ENCODE measurements at places on chromosomes 13 and 19.

- DNase-seq, result no peak
Observed at GRCh38 chr19:2609389-2610116, 92.9 kb downstream of the GNG7 start.

DNA sequence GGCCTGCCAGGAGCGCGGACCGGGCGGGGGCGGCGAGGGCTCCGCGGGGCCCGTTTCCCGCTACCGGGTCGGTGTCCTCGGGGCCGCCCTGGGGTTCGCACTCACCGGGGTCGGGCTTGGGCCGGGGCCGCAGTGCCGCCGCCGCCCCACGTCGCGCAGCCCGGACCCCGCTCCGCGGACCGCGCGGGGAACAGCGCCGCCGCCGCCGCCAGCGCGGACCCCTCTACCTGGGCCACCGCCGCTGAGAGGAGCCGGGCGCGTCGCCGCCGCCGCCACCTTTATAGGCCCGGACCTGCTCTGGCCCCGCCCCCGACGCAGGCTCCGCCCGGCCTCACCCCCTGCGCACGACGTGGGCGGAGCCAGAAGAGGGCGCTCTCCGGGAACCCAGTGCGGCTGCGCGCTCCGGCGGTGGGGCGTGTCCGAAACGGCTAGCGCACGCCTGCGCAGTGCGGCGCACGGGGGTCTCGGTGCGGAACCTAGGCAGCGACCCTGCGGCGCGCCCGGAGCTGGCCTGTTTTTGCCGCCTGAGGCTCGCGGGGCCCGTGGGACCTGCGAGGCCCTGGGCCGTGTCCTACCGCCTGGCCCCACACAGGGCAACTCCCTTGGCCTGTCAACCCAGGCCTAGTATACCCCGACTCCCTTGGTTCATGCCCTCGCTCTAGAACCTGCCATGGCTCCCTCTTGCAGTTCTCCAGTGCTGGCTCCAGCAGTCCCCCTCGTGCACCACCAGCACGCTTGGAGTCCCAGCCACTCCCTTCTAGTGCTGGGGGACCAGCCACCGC lies at the start of gene MKNK2:
MKNK2 (minus strand) TSS at position 254 of the 782 bp plus-strand sequence. CDS start 393 bp downstream, outside the sequence.
- peak; percentile 98 for DNase-seq

DNA sequence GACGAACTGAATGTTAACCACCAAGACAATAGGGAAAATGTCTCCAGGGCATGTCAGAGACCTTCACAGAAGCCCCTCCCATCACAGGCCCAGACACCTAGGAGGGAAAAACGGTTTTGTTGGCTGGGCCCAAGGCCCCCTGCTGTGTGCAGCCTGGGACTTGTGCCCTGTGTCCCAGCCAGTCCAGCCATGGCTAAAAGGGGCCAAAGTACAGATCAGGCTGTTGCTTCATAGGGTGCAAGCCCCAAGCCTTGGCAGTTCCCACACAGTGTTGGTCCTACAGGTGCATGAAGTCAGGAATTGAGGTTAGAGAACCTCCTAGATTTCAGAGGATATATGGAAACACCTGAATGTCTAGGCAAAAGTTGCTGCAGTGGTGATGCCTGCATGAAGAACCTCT lies 428.7 kb downstream of the SUCLA2 start:
- no peak for DNase-seq

- DNase-seq, result no peak
Observed at GRCh38 chr19:13689085-13689484, 75.2 kb upstream of the MRI1 start.

- peak; percentile 67 for DNase-seq
Observed at GRCh38 chr13:48595431-48596429, 58.0 kb upstream of the CYSLTR2 start.

DNA sequence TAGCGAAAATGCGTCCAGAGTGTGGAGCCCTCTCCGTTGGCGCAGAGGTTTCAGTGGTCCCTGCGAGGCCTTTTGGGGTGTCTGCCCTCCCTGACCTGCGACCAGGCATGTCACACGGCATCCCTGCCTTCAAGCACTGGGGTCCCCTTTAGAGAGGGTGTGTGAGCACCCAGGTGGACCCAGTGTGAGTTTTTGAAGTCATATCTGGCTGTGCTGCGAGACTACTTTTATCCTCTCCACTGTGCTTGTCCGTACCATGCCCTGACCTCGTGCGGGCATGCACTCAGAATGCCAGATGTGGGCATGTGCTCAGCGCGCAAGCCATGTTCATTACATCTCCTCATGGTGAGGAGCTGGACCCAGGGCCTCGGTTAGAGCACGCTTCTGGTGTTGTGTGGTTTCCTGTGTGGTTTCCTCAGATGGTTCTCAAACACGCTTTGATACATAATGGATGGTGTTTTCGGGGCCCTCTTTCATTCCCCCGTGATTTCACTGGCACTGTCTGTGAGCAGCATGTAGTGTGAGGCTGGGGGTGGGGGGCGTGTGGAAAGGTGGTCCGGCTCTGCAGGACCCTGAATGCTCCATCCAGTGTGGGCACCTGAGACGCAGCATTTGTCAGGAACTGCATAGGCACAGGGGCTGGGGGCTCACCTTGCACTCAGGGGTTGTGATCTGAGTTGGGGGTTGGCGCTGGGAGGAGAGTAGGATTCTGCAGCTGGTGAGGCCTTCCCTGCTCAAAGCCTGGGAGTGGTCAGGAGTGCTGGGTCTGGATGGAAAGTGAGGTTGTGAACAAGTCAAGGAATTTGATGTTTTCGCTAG lies 2.3 kb downstream of the TFDP1 start:
- no peak for DNase-seq

- DNase-seq, result peak; percentile 88
Observed at GRCh38 chr19:10644260-10645007, 9.7 kb upstream of the ILF3 start.

DNA sequence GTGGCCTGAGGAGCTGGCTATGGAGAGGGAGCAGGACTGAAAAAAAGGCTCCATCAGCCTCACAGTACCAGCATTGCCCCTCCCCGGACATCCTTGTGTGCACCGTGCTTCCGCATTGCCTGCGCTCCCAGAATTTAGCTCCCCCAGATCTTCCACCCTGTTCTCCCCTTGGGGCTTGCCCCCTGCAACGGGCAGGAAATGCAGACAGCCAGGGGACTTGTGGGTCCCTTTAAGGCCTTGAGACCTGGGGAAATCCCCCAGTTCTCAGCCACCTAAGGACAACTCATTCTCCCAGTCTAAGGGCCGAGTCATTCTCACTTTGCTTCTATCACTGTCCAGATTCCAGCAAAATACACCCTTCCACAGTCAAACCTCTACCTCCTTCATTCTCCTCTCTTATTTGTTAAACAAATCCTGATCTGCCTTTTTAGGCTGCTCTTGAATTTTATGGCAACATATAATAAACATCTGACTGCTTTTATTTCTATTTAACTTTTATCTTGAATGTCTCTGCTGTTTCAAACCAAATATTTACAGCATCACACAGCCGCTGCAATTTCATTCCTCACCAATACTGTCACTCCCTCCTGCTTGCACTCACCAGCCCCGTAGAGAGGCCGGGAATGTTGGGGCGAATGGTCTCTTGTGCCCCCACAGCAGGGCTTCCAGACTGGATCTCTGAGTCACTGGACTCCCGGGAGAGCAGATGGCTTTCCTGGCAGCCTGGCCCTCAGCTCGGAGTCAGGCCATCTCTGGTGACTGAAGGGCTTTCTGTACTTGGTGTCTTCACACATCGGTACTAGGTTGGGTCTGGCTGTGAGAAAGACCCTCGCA lies 221.9 kb downstream of the TSHZ3 start:
- DNase-seq, result no peak

DNA sequence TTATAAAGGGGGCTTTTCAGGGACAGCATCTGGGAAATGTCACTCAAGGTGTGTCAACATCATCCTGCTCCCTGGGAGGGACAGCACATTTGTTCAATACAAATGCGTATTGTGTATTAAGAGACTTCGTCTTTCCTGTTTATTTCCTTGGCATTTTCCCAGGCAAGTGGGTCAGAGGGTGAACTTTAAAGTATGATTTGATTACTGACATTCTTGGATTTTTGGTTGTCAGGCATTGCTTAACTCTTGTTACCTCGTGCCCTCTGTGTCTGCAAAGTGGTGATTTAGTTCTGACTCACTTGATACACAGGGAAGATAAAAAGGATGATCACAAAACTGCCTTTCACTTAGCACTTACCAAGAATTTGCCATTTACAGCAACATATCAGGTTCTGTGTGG lies 292.7 kb downstream of the SUCLA2 start:
- no peak for DNase-seq

DNA sequence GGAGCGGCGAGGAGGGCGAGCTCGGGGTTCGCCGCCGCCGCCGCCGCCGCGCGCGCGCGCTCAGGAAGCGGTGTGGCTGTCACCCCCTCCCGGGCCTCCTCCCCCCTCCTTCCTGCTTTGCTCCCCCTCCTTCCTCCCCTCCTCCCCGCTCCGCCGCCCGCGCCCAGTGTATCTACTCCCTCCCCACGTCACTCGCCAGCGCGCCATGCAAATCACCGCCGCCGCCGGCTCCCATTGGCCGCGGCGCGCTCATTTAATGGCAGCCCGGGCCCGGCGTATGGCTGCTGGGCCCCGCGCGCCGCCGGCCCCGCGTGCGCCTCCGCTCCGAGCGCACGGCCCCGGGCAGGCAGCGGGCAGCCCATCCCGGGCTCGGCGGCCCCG lies 335 bp upstream of the SOX1 start:
- peak; percentile 83 for DNase-seq

DNA sequence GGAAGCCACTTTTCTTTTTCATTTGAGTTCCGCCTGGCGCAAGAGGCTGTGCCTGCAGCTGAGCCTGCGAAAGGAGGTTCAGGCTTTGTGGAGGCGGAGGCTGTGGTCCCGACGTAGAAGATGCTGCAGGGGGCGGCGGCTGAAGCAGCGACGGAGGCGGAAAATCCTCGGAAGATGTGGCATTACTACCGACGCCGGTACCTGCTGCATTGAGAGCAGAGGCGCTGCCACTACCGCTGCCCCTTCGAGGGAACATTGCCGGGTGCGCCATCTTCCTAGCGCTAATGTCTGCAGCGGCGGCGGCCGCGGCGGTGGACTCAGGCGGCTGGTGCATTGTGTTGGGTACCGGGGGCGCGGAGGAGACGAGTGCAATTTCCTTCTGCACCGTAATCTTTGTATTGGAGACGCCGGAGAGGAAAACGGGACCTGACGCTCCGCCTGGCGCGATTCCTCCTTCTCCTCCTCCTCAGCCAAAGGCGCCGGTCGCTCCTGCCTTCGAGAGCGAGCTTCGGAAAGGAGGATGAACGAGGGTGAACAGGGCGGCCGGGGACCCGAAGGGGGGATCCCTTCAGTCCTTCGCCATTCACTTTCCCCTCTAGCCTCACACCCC lies at the start of gene TSC22D1:
TSC22D1 (minus strand) TSS at position 590 of the 610 bp plus-strand sequence; CDS start at position 334, 256 bp downstream.
- peak; percentile 62 for DNase-seq

GRCh38 chr13:111492341-111492950 lies 172.0 kb downstream of the TEX29 start:
- DNase-seq, result no peak

GRCh38 chr13:45439781-45440462 lies 21.7 kb upstream of the SLC25A30 start:
- DNase-seq, result no peak

DNA sequence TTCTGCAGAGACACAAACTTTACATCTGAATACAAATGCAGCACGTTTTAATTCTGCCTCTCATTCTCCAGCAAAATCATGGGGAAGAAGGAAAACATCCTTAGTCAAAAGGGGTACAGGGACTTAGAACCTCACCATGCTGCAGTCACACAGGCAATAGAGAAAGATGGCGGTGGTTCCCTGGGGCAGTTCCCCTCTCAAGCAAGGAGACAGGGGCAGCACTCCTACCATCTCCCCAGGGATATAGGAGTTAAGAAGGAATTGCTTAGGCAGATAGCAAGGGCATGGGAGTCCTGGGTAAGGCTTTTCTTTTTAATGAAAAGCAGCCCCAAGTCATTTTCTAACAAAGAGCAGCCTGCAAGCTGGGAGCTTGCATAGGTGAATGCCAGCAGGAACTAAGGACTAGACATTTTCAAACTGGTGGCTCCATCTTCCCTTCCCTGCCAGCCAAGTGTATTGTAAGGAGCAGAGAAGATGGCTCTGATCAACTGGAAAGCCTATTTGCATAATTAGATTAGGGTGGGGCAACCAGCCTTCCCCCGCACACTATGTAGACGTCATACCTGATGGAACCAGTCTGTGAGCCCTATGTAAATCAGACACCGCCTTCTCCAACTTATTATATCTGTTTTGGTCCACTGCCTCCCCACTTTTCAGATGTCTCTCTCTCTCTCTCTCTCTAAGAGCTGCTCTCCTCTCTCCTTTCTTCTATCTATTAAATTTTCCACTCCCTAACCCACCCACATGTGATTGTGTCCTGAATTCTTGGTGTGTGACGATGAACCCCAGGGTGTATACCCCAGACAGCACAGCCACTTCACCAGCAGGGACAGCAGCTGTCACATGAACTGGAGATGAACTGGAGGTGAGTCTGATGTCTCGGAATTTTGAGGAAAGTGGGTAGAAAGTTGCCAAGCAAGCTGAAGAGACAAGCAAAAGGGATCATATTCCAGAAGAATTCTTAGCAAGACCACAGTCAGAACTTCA lies 514.5 kb downstream of the IRS2 start:
- no peak for DNase-seq

DNA sequence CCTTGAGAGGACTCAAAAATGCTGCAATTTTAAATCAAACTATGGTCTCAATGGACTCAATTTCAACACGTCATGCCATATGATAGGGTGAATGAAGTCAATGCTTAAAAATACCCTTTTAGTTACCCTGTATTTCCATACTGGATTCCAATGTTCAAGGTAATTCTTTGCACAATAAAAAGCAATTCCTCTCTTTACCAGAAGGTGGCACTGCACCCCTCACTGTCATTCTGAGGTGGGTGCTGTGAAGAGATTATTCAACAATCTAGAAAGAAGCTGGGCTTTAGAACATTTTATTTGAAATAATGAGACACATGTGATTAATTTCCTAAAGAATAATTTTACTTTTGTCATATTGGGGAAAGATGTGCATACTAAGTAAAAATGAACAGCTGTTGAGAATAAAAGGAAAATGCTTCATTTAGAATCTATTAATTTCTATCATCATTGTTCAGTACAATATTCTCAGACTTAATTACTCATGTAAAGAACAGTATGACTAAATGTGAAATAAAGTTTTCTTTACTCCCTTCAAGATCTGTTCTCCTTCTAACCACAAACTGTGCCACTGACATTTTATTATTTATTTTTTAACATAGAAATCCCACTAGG lies 789.1 kb downstream of the GPC5 start:
- DNase-seq, result no peak

DNA sequence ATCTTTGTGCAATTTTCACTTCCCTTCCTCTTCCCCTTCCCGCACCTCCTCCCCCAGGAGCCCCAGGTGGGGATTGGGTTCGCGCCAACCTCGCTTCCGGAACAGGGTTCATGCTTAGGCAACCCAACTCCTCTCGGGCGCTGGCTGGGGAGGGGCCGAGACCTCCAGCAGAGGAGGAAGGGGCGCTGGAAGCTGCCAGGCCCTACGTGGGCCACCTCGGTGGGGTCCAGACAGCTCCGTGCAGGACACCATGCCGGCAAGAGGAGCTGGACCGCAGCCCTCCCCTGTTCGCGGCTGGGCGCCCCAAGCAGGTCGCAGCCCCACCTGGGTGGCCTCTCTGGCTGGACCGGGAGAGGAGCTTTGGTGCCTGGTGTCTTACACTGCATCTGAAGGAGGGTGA lies 91.1 kb downstream of the SPACA7 start:
- DNase-seq, result no peak

Data from aorta (tissue), 5 donors.